ENCODE measurements at places on chromosomes 1 and 21. TPM values are rescaled to one million over a fixed set of nuclear protein-coding genes. Genes with fewer than 3 reads are reported as not detected.

- peak; percentile 94 for DNase-seq
These were observed 25.1 kb upstream of the CLIC4 start for GRCh38 chr1:24720152-24720551.

- no peak for DNase-seq
These were observed 6.2 kb upstream of the HIVEP3 start for GRCh38 chr1:41924911-41925310.

DNA sequence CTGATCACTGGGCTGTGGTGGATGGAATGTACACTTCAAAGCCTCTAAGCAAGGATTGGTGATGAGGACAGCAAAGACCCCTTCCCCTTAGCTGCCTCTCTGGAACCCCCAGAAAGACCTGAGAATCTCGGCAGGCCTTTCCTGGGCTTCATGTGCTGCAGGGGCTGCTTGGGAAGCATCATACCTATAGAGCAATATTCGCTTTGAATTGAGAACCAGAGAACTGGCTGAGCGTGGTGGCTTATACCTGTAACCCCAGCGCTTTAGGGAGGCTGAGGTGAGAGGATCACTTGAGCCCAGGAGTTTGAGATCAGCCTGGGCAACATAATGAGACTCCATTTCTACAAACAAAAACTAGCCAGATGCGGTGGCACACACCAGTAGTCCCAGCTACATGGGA, 22.0 kb downstream of the CSF1 start:
- DNase-seq, result peak; percentile 19

The GUCA2A gene
- total RNA-seq, result not detected

GRCh38 chr1:226945106-226945857, 5.2 kb downstream of the COQ8A start:
- peak; percentile 73 for DNase-seq

DNA sequence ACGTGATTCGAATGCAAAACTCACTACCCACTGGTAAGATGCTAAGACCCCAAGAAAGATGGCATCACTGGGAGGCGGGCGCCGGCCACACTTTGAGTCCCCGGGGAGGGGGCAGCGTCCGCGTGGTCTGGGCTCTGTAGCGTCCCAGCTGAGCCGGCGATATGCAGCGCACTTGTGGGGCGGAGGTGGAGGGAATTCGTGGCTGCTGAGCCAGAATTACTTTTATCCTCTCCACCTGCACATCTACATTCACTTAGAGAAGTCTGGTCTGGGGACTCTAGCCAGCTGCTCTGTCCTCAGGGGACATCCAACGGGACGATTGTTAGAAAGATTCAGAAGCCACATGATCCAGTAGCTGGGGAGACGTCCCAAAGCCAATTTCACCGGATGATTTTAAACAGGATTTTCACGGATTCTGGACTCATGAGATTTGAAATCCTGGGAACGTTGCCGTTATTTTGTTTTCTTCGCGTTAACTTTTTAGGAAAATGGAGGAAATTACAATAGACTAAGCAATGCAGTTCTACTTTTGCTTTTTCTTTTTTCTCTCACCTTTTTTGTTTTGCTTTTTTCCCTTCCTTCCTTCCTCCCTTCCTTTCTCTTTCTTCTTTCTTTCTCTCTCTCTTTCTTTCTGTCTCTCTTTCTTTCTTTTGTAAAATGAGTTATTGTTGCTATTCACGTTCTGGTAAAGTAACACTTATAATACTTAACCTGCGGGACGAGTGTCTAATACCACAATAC, 1.3 kb downstream of the JAM2 start:
- peak; percentile 81 for DNase-seq

DNA sequence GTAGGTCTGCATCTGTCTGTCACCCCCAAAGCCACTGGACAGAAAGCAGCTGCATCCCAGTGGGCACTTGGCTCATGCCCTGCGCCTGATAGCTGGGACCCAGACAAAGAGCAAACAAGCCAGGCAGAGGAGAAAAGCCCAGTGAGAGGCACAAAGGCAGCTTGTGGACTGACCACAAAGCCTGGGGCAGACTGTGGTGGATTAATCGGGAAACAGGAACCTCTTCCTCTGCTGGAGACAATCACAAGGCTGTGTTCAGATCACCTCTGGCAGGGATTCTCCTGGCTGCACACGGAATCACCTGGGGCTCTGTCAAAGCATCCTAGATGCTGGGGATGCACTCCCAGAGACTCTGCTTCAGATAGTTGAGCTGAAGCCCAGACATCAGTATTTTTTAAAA, 15.2 kb upstream of the GJB5 start:
- DNase-seq, result no peak

- no peak for DNase-seq
These were observed 366.8 kb upstream of the DPYD start for GRCh38 chr1:98287626-98288025.

DNA sequence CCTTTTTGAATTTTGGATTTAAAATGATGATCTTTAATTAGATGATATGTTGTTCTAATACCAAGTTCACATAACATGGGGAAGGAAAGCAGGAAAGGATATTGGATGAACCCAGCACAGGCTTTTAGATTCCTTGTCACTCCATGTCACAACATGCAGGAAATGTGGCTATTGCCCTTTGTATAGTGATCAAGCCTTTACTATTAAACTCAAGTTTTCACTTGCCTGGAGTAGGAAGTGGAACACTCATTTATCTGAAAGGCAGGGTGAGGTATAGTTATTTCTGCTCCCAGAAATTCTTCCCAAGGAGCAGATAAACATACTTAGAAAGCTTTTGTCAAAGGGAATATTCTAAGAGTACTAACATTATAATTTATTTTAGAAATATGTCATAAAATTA, 37.2 kb upstream of the BCAS2 start:
- no peak for DNase-seq

DNA sequence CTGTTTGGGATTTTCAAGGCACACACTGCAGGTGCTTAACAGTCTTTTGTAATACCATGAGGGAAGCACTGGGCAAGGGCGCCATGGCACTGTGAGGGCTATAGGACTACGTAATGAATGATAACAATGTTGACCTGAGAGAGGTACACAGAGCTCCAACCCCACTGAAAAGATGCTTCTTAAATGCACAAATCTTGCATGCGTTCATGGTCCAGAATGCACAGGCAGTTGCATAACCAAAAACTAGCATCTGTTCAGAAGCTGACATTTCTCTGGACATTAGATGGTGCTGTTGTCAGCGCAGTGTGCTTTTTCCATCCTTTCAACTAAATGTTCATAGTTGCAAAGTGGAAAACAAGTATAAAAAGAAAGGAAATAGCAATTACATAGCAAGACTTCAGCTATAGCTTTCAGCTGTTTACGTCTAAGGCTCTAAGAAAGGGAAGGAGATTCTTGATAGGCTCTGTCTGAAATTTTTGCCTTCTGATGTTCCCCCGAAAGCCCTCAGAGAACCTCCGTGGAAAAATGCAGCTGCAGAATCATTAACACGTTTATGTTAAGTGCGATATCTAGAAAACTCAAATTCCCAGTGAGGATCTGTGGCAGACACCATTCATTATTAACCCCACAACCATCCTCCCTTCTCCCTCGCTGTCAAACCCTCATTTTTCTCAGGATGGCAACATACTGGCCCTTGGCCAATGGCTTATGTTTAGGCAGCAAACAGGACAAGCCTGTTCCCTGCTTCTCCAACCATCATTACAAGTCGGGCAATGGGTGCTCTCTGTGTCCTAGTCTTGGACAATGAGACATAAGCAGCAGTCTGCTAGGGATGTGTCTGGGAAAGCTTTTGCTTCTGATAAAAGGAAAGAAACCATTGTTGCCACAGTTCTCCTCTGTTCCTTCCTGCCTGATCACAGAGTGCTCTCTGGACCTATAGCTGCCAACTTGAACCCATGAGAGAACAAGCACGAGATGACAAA, 8.2 kb upstream of the TARBP1 start:
- no peak for DNase-seq

- no peak for DNase-seq
These were observed 45.1 kb downstream of the FASLG start for GRCh38 chr1:172704001-172704400.

The RGS8 gene
- total RNA-seq, result not detected

The PTAFR gene
- 2.2 TPM for total RNA-seq

The SLFNL1 gene
- 0.30 TPM for total RNA-seq

The S100A7A gene
- total RNA-seq, result not detected

The TP73 gene
- total RNA-seq, result 0.30 TPM

The CYP4A22 gene
- not detected for total RNA-seq

DNA sequence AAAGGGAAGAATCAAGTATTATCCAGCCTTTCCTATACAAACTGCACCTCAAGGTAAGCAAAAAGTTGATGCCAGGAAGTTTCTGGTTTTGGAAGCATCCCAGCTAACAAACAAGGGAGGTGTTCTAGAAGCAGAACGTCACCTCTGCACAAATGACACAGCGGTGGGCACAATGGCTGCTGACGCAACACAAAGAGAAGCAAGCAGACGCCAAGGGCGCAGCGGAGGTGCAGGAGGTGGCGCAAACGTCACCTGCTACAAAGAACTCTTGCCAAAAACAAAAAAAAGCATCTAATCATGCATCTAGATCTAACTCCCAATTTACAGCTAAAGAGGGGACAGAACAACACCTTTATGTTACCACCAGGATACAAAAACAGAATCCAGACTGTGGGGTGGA, 88.5 kb downstream of the NPHP4 start:
- peak; percentile 53 for DNase-seq

The CADM3 gene
- total RNA-seq, result 1.0 TPM

GRCh38 chr1:1348420-1349255, 580 bp downstream of the DVL1 start:
- no peak for DNase-seq

The SEC22B gene
- total RNA-seq, result 18.4 TPM

The TMEM125 gene
- not detected for total RNA-seq

The MYOCOS gene
- not detected for total RNA-seq

DNA sequence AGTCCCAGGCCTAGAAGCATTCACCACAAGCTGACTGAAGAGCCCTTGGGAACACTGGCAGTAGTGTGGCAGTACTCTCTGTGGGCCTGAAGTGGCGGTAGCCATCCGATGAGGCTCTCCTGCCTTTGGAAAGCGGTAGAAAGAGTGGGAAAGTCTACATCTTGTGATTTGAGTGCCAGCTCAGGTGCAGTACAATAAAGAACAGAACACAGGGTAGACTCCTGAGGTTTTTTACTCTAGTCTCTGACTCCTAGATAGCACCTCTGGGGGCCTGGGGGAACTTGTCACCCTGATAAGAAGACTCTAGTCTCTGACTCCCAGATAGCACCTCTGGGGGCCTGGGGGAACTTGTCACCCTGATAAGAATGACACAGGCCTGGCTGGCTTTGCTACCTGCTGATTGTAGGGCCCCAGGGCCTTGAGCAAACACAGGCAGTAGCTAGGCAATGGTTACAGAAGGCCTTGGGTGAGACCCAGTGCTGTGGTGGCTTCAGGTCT, 18.0 kb upstream of the IL20 start:
- DNase-seq, result no peak

The TRABD2B gene
- 3.4 TPM for total RNA-seq

GRCh38 chr1:46166521-46167462, 8.1 kb upstream of the TSPAN1 start:
- peak; percentile 83 for DNase-seq

The TMPRSS2 gene
- total RNA-seq, result not detected

- DNase-seq, result peak; percentile 86
These were observed 3.2 kb downstream of the MYBPH start for GRCh38 chr1:203172184-203173010.

- DNase-seq, result no peak
These were observed 7.3 kb downstream of the RASAL2 start for GRCh38 chr1:178101266-178101630.

DNA sequence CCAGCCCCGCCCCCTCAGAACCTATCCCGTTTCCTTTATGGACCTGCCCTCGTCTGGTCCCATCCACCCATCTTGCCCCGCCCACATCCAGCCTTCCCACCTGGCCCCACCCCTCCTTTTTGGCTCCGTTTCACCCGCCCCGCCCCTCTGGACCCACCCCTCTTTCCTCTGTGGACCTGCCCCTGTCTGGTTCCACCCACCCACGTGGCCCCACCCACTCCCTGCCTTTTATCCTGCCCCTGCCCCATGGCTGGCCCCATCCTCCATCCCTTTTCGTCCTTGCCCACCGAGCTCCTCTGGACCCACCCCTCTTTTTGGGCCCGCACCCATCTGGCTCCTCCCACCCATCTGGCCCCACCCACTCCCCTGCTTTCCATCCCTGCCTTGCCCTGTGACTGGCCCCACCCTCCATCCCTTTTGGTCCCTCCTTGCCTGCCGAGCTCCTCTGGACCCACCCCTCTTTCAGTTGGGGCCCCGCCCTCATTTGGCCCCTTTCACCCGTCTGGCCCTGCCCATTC, 177.3 kb downstream of the CAMTA1 start:
- DNase-seq, result no peak

The COL11A1 gene
- 0.13 TPM for total RNA-seq

GRCh38 chr1:9101510-9102146, 27.3 kb downstream of the GPR157 start:
- no peak for DNase-seq

DNA sequence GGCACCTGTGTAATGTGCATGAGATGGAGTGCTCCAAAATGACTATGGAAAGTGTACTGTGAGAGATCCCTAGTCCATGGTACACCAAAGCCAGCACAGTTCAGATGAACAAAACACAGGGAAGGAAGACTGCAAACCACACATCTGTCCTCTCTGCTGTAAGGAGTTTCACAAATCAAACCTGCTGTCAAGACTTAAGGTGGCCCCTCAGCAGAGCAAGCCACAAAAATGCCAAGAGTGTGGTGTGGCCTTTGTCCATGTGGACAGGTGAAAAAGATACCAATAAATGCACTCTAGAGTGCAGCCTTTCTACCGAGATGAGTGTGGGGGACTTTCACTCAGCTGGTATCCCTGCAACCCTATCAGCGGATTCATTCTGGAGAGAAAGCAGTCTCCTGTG, 12.9 kb downstream of the ZNF648 start:
- DNase-seq, result no peak

DNA sequence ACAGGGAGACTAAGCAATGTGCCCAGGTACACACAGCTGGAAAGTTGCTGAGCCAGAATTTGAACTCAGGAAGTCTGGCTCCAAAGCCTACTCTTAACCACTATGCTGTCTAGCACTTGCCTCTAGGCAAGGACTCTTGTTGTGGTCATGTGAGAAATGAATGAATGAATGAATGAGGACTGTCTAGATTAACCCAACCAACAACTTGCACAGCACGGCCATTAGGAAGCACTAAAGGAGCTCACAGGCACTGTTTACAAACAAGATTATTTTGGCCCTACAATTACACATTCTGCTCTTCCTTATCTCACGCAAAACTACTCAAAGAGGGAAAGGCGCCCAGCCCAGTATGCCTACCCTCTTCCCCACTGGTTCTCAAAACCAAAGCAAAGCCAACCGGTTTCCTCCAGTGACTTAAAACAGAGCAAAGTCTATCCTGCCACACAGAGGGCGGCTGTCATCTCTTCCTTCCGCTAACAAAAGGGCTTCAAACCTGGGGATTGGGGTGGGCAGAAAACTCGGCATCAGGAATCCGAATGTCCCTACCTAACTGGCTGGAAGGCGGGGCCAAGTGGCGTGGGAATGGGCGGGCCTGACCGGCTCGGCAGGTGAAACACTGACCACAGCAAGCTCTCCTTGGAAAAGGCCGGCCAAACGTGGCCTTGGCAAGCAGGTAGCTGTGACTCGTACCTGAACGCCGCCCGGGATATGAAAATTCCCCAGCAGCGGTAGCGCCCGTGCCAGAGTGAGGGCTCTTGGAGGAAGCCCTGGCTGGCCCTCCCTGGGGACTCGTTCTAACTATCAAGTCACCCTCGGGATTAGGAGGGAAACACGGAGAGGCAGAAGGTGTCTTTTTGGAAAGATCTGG, 948 bp downstream of the STK40 start:
- DNase-seq, result peak; percentile 91

The ADGRL4 gene
- 23.5 TPM for total RNA-seq

GRCh38 chr1:58839846-58840835, 56.3 kb upstream of the JUN start:
- no peak for DNase-seq

All from cardiac septum (tissue), 1 donor.